Right atrium auricular region (tissue), 2 donors: ENCODE measurements at places on chromosomes 4 and X.

DNA sequence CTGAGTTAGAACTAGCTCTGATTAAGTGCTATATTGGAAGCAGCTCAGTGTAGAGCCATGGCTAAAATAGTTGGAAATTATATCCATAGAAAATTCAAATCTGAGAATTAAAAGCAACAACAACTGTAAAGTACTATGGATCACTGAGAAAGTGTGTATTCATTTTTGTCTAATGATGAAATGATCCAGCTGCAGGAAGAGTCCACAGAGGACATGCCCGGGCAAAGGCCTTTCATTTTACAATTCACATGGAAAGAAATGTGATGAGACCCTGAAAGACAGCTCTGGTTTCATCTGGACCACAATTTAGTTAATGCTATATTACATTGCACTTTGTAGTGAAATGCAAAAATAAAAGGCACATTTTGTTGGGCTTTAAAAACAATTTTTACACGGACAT, 196.8 kb upstream of the FAT1 start:
- no peak for DNase-seq

GRCh38 chr4:26871611-26872010, 11.0 kb downstream of the STIM2 start:
- DNase-seq: no peak

DNA sequence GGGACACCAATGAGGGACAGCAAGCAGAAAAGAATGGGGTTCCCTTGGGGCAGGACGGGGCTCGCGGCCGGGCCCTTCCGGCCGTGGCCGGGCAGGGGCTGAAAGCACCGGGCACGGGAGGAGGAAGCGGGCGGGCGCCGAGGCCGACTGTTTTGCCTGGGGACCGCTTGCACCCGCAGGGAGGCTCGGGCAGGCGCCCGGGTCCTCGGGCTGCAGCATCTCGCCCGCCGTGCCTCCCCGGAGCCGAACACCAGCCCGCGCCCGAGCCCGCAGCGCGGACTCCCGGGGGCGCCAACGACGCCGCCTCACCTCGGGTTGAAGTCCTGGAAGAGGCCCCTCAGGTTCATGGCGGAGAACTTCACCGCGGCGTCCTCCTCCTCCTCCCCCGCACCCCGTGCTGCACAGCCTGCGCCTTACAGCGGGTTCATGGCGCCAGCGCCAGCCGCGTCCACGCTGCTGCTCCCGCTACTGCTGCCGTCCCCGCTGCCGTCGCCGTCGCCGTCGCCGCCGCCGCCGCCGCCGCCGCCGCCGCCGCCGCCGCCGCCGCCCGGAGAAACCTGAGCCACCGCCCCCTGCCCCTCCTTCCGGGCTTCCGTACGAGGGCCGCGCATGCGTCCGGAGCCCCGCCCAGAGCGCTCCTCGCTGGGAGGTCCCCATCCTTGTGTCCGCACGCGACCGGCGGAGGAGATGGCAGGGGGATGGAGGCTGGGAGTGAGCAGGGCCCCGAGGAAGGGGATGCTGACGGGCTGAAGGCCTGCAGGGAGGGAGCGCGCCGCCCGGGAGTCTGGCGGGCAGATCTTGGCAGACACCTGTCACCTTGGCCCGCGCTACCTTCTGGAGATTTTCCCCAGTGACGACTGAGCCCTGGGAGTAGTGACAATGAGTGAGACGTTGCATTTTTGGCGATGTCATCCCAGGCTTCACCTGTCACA, at the start of gene TMEM185A:
Gene TMEM185A (minus strand): TSS at position 559 of the 932 bp plus-strand sequence. CDS start 212 bp downstream, at position 347.
- DNase-seq: no peak

GRCh38 chr4:7819446-7819845, 120.2 kb downstream of the AFAP1 start:
- DNase-seq: no peak

- peak; percentile 72 for DNase-seq
Measured at GRCh38 chr4:38160487-38161207, 200.4 kb downstream of the PTTG2 start.

GRCh38 chr4:164239976-164240375, 514.0 kb upstream of the SMIM31 start:
- DNase-seq: no peak

GRCh38 chr4:169582706-169583105, 29.7 kb downstream of the NEK1 start:
- DNase-seq: no peak

GRCh38 chrX:53000447-53001135, 42.3 kb upstream of the FAM156A start:
- DNase-seq: peak; percentile 46

- DNase-seq: no peak
Measured at GRCh38 chr4:1582227-1582626, 101.9 kb downstream of the FAM53A start.

DNA sequence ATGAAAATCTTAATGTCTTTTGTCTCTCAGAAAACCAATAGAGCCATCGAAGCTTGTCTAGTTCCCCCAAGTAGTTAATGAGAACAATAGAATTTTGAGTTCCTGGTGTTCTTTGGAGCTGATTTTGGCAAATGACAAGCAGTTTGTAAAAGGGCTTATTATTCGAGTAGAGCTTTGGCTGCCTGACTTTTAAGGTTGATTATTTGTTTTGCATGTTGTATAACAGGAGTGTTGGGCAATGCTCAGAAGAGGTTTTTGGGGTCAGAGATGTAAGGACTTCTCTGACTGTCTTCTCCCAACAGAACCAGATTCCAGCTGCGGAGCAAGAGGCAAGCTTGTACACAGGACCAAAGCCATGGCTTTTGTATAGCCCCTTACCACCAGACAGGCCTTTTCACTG, 30.0 kb downstream of the ZCCHC12 start:
- DNase-seq: no peak

- no peak for DNase-seq
Measured at GRCh38 chrX:15194146-15194545, 75.7 kb downstream of the ASB9 start.

DNA sequence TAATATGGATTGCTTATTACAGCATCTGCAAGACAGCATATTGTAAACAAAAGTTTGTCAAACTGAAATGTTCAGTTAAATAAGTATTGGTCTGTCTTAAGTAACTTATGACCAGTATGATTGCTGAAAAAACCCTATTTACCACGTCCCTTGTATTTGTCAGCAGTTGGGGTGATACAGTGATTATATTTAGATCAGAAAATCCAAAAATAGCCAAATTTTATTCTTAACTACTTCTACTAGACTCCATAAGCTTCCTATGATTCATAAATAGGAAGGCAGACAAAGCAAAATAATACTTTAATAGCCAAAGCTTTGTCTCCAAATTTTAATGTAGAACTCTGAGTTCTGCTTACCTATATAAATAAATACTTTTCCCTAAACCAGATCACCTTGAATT, 45.3 kb downstream of the TBCK start:
- no peak for DNase-seq
